NCI-H446 (cell line): ENCODE measurements at places on chromosomes 12 and 14.

DNA sequence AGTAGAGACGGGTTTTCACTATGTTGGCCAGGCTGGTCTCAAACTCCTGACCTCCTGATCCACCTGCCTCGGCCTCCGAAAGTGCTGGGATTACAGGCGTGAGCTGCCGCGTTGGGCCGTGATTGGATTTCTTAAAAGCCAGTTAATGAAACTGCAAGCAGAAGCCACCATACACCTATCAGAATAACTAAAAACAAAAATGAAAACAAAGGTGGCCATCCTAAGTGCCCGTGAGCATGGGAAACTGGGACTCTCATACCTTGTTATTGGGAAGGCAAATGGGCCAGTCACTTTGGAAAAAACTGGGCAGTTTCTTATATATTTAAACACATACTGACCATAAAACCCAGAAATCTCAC, 7.7 kb upstream of the TCTN1 start:
- no peak for DNase-seq

DNA sequence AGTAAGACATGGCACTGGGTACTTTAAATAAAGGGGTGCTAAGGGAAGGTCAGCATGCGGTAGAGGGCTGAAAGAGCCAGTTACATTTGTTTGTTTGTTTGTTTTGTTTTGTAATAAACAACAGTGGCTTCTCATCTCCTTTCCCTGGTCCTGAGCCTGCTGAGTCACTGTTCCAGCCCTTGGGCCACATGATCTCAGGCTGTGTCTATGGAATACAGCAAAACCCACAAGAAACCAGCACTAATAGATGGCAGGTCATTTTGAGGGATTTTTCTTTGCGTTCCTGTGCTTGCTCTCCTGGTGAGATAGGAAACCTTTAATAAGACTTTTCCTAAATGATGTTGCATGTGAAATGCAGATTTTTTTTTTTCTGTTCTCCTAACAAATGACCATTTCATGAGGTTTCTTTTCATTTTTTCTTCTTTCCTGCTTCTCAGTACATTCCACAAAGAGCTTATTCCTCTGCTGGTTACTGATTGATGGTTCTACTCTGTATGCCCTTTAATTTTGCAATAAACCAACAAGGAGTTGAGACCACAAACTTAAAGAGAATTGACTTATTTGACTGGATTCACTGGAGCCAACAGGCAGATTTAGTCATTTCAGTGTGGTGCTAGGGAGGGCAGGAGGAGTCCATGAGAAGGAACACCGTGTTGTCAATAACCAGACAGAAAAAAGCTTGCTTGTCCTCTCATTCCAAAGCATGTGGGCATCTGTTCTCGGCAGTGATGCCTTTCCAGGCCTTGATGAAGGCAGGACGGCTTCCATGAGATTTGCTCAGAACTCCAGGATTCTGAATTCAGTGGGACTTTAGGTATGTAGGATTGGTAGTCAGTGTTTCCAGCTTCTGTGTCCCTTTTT, 459.2 kb downstream of the RAD51B start:
- DNase-seq, result no peak

GRCh38 chr12:114846771-114847170, 162.8 kb upstream of the TBX3 start:
- DNase-seq, result no peak

DNA sequence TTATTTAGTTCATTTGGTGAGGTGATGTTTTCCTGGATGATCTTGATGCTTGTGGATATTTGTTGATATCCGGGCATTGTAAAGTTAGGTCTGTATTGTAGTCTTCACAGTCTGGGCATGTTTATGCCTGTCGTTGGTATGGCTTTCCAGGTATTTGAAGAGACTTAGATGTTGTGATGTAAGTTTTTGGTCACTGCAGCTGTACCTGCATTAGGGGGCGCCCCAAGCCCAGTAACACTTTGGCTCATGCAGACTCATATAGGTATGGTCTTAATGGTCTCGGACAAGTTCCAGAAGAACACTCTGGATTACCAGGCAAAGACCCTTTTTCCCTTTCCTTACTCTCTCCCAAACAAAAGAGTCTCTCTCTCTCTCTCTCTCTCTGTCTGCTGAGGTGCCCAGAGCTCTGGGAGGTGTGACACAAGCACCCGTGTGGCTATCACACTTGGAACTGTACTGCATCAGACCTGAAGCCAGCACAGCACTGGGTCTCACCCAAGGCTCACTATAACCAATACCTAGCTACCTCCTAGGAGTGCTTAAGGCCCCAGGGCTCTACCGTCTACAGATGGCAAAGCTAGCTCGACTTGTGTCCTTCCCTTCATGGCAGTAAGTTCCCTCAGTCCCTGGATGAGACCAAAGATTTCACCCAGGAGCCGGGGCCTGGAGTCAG, 425.8 kb upstream of the ATXN7L3B start:
- DNase-seq, result no peak

DNA sequence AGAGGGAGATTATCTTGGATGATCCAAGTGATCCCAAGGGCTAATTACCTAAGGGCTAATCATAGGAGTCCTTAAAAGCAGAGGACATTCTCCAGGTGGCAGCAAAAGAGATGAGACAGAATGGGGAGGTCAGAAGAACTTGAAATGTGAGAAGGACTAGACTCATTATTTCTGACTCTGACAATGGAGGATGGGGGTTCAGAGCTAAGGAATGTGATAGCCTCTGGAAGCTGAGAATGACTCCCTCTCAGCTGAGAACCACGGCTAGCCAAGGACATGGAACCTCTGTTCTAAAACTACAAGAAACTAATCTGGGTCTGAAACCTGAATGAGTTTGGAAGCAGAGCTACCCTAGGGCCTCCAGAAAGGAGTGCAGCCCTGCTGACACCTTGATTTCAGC, 35.6 kb upstream of the ANKS1B start:
- DNase-seq, result no peak

DNA sequence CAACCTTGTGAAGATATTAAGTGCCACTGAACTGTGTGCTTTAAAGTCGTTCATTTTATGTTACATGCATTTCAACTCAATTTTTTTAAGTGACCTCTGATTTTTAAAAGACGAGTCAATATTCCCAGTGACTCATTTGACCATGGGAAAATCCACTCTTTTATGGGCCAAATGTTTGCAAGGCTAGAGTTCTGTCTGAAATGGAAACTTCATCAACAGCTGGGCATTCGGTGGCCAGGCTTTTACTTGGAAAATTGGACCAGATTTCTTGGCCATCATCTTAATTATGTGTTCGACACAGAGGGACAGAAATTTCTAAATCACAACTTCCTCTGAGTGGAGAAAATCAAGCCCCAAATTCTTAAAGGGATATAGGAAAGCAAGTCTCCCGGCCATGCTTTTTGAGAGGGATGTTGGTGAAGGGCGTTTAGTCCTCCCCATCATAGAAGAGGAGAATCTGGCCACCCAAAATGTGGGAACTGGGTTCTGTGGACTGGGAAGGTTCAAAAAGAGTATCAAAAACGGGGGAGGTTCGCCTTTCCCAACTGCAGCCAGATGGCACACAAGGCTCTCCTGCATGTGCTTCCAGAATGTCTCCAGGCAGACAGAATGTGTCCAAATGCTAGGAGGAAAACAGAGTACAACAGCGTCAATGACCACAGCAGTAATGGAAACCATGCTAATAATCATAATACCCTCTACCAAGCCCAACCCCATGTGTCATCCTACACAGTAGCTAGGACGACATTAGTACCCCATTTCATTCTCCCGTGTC, 40.9 kb upstream of the FZD10 start:
- DNase-seq, result no peak

- DNase-seq, result no peak
Observed at GRCh38 chr12:59070322-59070933, 150.1 kb upstream of the LRIG3 start.

DNA sequence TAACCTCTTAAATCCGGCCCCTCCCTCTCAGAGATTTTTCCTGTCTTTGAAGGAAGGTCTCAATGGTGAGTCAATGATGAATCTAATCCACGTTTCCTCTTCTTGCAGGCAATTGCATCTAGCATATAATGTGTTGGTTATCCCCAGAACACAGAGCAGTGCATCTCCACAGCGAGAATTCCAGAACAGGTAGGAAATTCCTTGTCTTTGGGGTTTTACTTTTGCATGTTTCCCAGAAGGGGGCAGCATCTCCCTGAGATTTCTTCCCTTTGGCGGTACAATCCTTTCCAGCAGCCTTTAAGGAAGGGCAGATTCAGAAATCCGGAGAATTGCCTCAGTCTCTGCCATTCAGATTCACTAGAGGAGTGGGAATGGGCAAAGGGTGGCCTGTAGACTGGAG, 128.0 kb downstream of the KCNA5 start:
- DNase-seq, result peak; percentile 67

GRCh38 chr12:116259800-116260577, 17.5 kb downstream of the MED13L start:
- DNase-seq, result no peak

DNA sequence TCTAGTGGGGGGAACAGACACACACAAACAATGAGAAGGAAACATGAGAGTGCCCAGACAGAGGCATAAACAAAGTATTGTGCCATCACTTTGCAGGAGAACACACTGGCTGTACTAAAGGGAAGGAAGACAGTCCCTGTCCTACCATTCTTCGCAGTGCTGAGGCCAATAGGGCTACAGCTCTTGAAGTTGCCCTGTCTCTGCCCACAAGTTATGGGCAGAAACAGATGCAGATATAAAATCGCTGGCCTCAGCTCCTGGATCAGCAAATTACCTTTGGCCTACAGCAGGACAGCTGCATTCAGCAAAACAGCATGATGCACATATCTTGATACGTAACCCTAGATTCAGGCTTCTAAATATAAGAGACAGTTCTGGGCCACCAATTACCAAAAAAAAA, 23.0 kb upstream of the PRKAB1 start:
- no peak for DNase-seq

- DNase-seq, result no peak
Observed at GRCh38 chr12:121845701-121846100, 13.0 kb downstream of the HPD start.
